ENCODE measurements at places on chromosomes 3 and 15.

DNA sequence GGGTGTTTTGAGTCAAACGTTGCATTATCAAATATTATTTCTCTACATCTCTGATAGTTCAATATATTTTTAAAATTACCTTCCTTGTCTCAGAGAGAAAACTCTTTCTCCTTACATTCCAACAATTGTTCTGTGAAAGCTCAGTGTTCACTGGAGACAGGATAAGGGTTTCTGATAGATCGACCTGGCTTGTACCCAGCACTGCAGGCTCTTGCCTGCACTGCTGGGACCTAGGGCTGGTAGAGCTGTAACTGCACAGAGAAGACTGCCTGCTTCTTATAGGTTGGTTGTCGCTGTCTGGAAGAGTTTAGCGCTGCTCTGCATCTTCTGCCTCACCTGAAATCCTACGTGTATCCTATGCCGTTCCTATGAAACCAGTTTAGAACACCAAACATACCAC is 249.9 kb upstream of the LRTM1 start:
- DNase-seq: no peak

DNA sequence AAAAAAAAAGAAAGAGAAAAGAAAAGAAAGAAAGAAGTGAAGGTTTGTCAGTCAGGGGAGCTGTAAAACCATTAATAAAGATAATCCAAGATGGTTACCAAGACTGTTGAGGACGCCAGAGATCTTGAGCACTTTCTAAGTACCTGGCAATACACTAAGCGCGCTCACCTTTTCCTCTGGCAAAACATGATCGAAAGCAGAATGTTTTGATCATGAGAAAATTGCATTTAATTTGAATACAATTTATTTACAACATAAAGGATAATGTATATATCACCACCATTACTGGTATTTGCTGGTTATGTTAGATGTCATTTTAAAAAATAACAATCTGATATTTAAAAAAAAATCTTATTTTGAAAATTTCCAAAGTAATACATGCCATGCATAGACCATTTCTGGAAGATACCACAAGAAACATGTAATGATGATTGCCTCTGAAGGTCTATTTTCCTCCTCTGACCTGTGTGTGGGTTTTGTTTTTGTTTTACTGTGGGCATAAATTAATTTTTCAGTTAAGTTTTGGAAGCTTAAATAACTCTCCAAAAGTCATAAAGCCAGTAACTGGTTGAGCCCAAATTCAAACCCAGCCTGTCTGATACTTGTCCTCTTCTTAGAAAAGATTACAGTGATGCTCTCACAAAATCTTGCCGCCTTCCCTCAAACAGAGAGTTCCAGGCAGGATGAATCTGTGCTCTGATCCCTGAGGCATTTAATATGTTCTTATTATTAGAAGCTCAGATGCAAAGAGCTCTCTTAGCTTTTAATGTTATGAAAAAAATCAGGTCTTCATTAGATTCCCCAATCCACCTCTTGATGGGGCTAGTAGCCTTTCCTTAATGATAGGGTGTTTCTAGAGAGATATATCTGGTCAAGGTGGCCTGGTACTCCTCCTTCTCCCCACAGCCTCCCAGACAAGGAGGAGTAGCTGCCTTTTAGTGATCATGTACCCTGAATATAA is 2.0 kb downstream of the B2M start:
- DNase-seq: no peak

GRCh38 chr3:41518626-41519025 is 319.3 kb downstream of the CTNNB1 start:
- no peak for DNase-seq

DNA sequence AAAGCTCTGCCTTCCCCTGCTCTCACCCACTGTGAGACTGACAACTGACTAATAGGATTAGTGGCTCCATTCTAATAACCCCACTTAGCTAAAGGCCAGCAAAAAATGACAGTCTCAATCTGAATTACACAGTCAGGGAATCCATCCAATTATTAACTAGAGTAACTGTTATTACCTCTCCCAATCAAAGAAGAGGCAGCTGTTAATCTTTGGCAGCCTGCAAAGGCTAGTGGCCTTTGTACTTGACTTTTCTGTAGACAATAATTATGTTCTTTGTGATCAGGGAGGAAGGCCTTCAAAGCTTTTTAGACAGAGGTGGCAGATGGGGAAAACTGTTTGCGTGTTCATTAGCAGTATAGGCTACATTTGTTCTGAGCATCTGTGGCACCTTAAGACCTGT is 177.7 kb downstream of the ISL2 start:
- no peak for DNase-seq

- DNase-seq: no peak
These were observed 653.6 kb downstream of the NAALADL2 start for GRCh38 chr3:175512700-175513099.
